Endothelial cell of umbilical vein (primary cell): ENCODE measurements at places on chromosomes 6 and 20. TPM values are rescaled to one million over a fixed set of nuclear protein-coding genes. Genes with fewer than 3 reads are reported as not detected.

DNA sequence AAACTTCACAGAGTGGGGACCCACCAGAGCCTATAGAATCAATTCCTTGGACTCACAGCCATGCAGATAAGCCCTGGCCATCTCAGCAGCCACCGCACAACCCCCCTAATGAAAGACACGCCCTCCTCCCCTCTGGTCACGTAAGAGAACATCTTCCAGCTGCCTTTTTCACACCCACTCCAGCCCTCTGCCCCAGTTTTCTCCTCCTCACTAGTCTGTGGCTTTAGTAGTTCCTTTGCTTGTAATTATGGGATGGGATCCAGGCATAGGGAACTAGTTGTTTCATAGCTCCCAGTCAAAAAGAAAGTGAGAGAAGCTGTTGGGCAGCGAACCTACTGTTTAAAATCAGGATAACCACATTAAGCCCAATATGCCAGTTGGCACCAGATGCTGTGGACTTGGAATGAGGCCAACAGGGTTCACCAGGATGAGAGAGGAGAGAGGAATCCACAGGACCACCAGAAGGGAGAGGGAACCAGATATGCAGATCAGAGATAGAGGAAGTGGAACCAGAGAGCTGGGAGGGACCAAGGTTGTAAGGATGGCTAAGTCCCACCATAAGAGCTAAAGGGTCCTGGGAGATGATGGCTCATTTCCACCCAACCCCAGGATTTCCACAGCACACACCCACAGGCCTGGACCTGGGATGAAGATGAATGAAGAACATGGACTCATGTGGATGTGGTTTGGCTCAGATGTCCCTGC, 9.0 kb upstream of the BTN3A1 start:
- H3K27ac ChIP-seq, result no peak overlapping the region
- DNase-seq, result no peak
- H3K27me3 ChIP-seq, result no peaks in the 10 kb centered on the region
- peaks cover 5% of the 10 kb centered on the region for H3K36me3 ChIP-seq
- H3K4me3 ChIP-seq, result no peak overlapping the region
- H3K4me1 ChIP-seq, result peaks cover 8% of the 10 kb centered on the region

Gene CBLN4
- not detected in 2 replicates for total RNA-seq

- H3K4me3 ChIP-seq, result no peak overlapping the region
- no peak overlapping the region for H3K27ac ChIP-seq
- no peaks in the 10 kb centered on the region for H3K36me3 ChIP-seq
- no peak for DNase-seq
Observed at GRCh38 chr6:6972456-6972855, 135.3 kb upstream of the RREB1 start.

Gene AMD1
- total RNA-seq, result 44.2 and 48.2 TPM in 2 replicates

Gene SLC23A2
- 23.3 and 24.4 TPM in 2 replicates for total RNA-seq

GRCh38 chr6:110355727-110356126, 2.4 kb downstream of the METTL24 start:
- H3K27ac ChIP-seq, result no peak overlapping the region
- H3K4me1 ChIP-seq, result no peaks in the 10 kb centered on the region
- DNase-seq, result no peak
- no peak overlapping the region for H3K4me3 ChIP-seq

DNA sequence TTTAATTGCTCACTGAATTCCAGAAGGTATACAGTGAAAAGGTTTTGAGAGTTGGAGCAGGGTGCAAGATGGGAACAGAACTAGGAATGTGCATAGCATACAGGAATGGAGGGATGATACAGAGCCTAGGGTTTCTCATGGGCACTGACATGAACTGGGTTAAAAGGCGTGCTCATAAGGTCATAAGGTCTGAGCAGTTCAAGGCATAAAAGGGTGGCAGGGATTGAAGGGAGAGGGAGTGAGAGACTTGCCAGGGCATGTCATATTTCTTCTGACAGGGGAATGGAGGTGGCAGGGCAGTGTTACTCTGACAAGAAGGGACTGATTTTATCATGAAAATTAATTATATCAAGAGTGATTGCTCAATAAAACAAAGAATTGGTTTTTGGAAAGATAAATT, 4.7 kb downstream of the MLIP start:
- DNase-seq, result no peak
- no peaks in the 10 kb centered on the region for H3K27me3 ChIP-seq
- H3K36me3 ChIP-seq, result no peaks in the 10 kb centered on the region
- H3K4me1 ChIP-seq, result peaks cover 35% of the 10 kb centered on the region

DNA sequence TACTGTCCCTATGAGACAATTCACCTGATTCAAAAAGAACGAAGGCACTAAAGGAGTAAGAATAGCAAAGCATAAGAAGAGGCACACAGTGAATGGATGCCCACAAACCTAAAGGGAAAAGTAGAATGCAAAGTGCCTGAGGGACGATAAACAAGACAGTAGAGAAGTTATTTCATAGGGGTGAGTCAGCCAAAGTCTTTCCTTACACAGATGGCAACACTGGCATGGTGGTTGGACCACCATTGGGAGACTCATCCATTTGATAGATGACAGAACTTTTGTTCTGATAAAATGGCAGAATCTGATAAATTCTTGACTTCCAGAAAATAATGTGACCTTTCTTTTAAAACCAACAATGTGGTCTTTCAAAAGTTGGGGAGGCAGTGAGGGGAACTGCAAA, 148.1 kb upstream of the HDAC2 start:
- no peak overlapping the region for H3K4me3 ChIP-seq
- no peaks in the 10 kb centered on the region for H3K27me3 ChIP-seq
- DNase-seq, result no peak
- H3K27ac ChIP-seq, result no peak overlapping the region
- no peaks in the 10 kb centered on the region for H3K36me3 ChIP-seq

- no peaks in the 10 kb centered on the region for H3K4me1 ChIP-seq
- no peaks in the 10 kb centered on the region for H3K36me3 ChIP-seq
- no peak overlapping the region for H3K27ac ChIP-seq
- no peak for DNase-seq
Observed at GRCh38 chr6:11964729-11965335, 47.3 kb upstream of the HIVEP1 start.
